ENCODE measurements at places on chromosomes 4 and X. TPM values are rescaled to one million over a fixed set of nuclear protein-coding genes. Genes with fewer than 3 reads are reported as not detected.

Gene TLR7
- total RNA-seq: not detected

Gene TET2
- 11.4 TPM for total RNA-seq

Gene MAGEA2B
- not detected for total RNA-seq

Gene TEX13C
- not detected for total RNA-seq

Gene DDX53
- total RNA-seq: not detected

Gene TEX13A
- not detected for total RNA-seq
